Adipose tissue (tissue), 3 donors: ENCODE measurements at places on chromosomes 3 and 15. TPM values are rescaled to one million over a fixed set of nuclear protein-coding genes. Genes with fewer than 3 reads are reported as not detected.

The CCDC80 gene
- 16.5 TPM for polyA plus RNA-seq

The EPHA3 gene
- 2.3 TPM for polyA plus RNA-seq

The CCR5 gene
- 0.90 TPM for polyA plus RNA-seq

The TBC1D23 gene
- polyA plus RNA-seq: 11.1 TPM

The CHRFAM7A gene
- polyA plus RNA-seq: 0.67 TPM

The CADPS gene
- polyA plus RNA-seq: 0.04 TPM

The RAB6B gene
- 3.2 TPM for polyA plus RNA-seq

The IGSF10 gene
- 0.56 TPM for polyA plus RNA-seq

The LYZL4 gene
- not detected for polyA plus RNA-seq
